Right lung (tissue), 10 donors: ENCODE measurements at places on chromosomes 1 and 21. TPM values are rescaled to one million over a fixed set of nuclear protein-coding genes. Genes with fewer than 3 reads are reported as not detected.
A peak's percentile ranks its signal among the peaks of the same experiment; 100 is the strongest.

Gene AKNAD1
- polyA plus RNA-seq: not detected

Gene ZBTB8A
- polyA plus RNA-seq: 13.2 TPM

Gene WLS
- polyA plus RNA-seq: 168 TPM

Gene LEFTY1
- polyA plus RNA-seq: 5.9 TPM

Gene PLEKHA6
- polyA plus RNA-seq: 13.9 TPM

Gene MIGA1
- 16.4 TPM for polyA plus RNA-seq

Gene HSD3B1
- 1.2 TPM for polyA plus RNA-seq

GRCh38 chr1:215357901-215358300 lies 209.2 kb upstream of the KCTD3 start:
- no peak for DNase-seq

GRCh38 chr1:171017426-171017825 lies 73.3 kb upstream of the FMO3 start:
- no peak for DNase-seq

- DNase-seq: no peak
Observed at GRCh38 chr1:52145137-52145536, 3.2 kb downstream of the ZFYVE9 start.

- DNase-seq: no peak
Observed at GRCh38 chr1:59411147-59411546, 114.3 kb downstream of the FGGY start.

GRCh38 chr1:162942916-162943559 lies 82.1 kb upstream of the CCDC190 start:
- DNase-seq: peak; percentile 6

GRCh38 chr1:235429143-235429542 lies 61.9 kb downstream of the TBCE start:
- DNase-seq: no peak

DNA sequence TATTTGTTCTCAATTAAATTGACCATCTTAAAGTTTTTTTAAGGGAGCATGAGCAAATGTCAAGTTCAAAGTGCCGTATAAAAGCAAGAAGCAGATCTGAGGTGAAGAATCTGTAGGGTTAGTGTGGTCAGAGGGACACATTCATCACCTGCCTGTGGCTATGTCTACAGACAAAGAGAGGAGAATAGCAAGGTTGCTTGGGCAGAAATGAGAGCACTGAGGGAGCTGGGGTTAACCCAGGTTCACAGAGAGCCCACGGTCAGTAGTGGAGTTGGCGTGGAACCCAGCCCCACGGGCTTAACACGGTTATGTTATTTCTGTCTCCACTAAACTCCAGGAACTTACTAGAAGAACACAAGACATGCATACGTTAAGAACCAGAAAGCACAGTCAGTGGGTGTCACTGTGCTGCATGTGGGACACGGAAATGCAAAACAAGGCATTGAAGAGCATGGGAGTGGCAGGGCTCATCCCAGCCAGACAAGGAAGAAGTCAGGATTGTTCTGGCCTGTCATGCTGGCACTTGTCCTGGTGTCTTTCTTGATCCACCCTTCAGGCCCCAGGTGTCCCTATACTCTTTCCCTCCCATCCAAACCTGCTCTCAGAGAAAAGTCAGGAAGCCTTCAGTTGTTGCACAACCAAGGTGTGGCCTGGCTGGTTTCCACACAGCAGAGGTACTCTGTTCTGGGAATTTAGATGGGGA lies 95.5 kb upstream of the IVNS1ABP start:
- DNase-seq: no peak

- DNase-seq: no peak
Observed at GRCh38 chr1:5826601-5827000, 165.6 kb downstream of the NPHP4 start.

DNA sequence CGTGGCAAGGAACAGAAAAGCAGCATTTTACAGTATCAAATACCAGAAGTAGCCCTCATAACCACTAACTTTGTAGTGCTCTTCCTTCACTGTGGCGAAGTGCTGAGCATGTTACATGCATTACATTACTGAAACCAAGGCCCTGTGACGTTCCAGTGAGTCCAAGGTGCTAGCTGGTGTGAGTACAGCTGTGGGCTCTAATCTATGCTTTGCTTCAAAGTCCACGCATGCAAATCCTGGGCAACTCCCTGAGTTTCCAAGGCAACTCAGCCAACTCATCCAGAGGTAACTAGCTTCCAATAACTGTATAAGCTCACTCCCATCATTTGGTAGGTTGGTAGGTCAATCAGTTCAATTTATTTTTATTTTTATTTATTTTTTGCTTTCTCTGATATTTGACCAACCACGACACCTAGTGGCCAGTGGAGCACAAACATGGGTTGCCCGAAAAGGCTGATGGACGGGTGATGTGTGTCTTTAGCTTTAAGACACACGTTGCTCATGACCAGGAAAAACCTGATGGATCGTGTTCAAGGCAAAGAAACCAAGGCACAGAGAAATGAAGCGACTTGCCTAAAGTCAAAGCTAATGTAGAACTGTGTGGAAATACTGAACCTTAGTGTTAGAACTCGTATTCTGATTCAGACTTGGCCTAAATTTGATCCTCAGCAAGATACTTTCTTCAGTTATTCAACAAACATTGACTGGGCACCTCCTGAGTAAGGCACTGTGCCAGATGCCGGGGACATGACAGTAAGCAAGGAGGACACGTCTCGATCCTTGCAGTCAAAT lies 73.0 kb downstream of the GNG12 start:
- no peak for DNase-seq

- DNase-seq: no peak
Observed at GRCh38 chr1:196660272-196660671, 8.4 kb downstream of the CFH start.

GRCh38 chr1:231045286-231045685 lies 5.2 kb upstream of the FAM89A start:
- no peak for DNase-seq

DNA sequence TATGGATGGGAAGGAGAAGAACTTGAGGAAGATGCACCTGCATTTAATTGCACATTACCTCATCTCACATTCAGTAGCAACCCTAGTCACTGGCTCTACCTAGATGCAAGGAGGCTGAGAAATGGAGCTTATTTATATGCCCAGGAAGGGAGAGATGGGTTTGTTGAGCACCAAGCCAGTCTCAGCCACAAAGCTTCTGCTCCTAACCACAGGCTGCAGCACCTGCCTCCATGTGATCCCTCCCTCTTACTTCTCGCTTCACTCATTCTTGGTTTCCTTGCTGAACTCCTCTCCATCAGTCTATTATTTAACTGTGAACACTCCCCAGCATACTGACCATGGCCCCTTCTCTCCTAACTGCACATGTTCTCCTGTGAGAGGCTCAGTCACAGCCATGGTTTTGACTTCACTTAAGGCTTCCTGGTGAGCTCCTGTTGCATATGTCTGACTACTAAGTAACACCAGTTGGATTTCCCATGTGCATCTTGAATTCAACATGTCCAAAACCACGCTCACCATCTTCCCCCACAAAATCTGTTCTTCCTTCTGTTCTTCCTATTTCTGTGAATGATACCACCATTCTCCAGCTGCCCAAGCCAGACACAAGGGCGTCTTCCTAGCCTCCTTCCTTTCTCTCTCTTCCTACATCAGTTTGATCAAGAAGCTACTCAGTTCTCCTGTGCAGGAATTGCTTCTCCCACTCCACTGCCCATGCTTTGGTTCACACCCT lies 139.8 kb downstream of the AK5 start:
- no peak for DNase-seq
